Fibroblast of upper back skin (primary cell): ENCODE measurements at places on chromosomes 5 and 9.

GRCh38 chr9:129962889-129963703 is 79.9 kb downstream of the FNBP1 start:
- peak; percentile 43 for DNase-seq

- DNase-seq: no peak
Observed at GRCh38 chr9:6689893-6690674, 44.6 kb upstream of the GLDC start.

DNA sequence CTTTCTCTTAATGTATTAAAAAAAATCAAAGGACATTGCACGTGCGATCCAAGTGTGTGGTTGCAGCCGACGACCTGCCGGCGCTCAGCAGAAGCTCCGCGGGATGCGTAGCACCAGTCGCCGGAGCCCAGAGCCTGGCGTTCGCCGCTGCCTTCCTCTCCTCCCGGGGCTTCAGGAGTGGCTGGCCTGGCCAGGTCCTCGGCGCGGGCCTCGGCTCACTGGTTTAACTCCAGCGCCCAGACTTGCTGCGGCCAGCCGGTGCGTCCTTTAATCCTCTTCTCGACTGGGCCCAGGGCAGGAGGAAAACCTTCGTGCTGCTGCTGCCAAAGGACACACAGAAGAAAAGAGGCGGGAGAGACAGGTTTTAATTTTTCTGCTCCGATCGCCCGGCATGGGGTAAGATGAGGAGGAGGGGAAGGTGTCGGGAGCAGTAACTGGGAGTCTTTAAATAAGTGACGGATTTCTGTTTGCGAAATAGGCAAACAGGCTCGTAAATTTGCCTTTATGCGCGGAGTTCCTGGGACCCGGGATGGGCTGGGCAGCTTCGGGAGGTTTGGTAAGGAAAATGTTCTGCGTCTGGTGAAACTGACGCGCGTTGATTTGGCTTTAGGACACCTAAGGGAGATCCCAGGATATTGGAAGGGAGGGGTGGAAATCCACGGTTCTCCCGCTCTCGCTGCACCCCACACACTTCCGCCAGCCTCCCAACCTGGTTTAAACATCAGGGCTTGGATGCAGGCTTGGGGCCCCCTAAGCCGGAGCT is 2.3 kb downstream of the HAND1 start:
- no peak for DNase-seq

GRCh38 chr9:80842389-80842788 is 847.0 kb downstream of the TLE1 start:
- peak; percentile 65 for DNase-seq

DNA sequence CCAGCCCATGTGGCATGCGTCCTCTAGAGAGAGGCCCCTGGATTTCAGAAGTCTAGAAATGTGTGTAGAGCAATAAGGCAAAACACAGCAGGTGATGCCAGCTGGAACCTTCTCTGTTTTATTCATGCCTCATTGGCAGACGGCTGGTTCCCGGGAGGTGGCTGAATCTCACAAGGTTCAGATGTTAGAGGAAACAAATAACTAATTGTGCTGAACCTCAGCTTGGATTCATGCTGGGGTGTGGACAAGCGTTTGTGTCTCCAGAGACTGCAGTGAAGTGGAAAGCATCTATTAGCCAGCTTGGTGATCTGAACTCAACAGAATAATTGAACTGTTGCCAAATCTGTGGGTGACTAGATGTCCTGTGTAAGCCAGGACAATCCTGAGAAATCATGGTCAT is 131.1 kb upstream of the NR4A3 start:
- DNase-seq: no peak

- no peak for DNase-seq
Observed at GRCh38 chr9:20002011-20002410, 213.2 kb upstream of the SLC24A2 start.

DNA sequence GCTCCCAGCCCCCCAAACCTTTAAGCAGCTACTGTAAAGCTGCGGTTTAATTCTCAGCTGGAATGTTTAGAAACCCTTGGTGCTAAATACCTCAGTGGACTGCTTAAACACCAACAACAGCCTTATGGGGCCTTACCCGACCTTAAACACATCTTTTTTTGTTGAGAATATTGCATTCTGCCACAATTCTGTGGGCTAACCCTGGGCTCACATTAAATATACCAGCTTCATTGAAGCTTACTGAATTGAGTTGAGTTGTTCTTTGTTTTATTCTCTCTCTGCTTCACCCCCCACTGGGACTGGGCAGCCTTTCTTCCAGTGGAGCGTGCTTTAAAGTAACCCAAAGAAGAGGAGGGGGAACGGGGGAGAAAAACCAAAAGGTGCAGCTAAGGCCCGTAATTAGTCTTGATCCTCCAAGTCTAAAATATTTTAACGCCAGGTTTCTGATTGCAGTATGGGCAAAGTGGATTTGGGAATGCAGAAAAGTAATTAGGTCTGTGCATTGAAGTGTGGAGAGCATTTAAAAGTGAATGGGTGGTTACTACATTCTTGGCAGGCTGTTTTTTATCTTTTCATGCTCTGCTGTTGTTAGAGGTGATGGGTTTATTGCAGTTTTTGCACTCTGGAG is 281.2 kb downstream of the NR2F1-AS1 start:
- no peak for DNase-seq

DNA sequence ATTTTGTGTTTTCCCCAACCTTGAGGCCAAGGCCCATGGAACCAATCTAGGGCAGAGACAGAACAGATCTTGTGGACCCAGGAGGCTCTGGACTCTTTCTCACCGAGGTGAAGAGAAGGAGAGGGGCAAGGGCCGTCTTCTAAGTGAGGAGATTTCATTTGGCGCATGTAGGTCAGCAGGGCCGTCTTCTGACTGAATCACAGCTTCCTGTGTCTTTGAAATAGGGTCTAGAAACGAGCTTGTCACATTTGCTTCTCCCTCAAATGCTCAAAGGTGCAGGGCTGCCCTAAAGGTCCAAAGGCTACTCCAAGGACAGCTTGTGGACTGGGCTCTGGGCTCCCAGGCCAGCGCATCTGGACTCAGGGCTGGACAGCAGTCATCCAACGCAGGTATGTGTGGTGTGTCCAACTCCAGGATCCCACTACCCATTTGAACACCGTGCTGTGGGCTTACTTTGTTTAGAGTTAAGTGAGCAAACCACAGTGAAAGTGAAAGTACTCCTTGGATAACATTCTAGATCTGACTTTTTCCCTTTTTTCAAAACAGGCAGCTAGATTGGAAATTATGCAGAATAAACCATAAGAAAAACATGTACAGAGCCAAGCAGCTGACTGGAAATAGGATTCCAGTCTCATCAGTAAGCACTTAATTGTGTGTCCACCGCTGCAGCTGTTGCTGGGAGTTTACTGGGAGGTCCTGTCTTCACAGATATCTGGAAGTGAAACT is 357.0 kb downstream of the GADD45G start:
- peak; percentile 57 for DNase-seq

GRCh38 chr5:28580616-28581015 is 1542.2 kb upstream of the CDH9 start:
- peak; percentile 87 for DNase-seq

GRCh38 chr5:150789943-150790611 is 11.5 kb downstream of the SMIM3 start:
- peak; percentile 100 for DNase-seq

GRCh38 chr5:2666081-2666480 is 85.4 kb downstream of the IRX2 start:
- DNase-seq: peak; percentile 31

DNA sequence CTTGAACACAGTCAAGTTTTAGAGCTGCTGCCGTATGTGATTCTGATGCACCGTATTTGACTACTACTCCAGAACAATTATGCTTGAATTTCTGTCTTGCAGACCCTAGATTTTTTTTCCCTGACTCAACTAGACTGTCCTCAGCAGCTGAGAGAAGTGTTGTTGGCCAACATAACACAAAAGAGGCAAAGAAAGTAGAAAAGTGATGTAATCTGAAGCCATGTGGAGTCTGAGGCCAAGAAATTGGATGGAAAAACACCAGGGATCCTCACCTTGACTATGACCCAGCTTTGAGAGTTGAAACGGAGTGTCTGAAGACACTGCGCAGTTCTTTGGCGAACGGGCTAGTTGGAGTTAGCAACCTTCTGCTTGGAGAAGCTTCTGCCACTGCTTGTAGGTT is 36.3 kb upstream of the FGF1 start:
- DNase-seq: peak; percentile 66

GRCh38 chr9:102355982-102356381 is 617.5 kb upstream of the GRIN3A start:
- DNase-seq: no peak

GRCh38 chr5:107002115-107002514 is 668.6 kb downstream of the EFNA5 start:
- DNase-seq: no peak

GRCh38 chr5:50325237-50325832 is 115.8 kb downstream of the EMB start:
- DNase-seq: peak; percentile 7

GRCh38 chr5:150615141-150615699 is 25.2 kb upstream of the SYNPO start:
- peak; percentile 43 for DNase-seq

- no peak for DNase-seq
Observed at GRCh38 chr9:110464321-110464720, 115.2 kb downstream of the SVEP1 start.

- peak; percentile 43 for DNase-seq
Observed at GRCh38 chr5:16864631-16865131, 71.4 kb downstream of the MYO10 start.

DNA sequence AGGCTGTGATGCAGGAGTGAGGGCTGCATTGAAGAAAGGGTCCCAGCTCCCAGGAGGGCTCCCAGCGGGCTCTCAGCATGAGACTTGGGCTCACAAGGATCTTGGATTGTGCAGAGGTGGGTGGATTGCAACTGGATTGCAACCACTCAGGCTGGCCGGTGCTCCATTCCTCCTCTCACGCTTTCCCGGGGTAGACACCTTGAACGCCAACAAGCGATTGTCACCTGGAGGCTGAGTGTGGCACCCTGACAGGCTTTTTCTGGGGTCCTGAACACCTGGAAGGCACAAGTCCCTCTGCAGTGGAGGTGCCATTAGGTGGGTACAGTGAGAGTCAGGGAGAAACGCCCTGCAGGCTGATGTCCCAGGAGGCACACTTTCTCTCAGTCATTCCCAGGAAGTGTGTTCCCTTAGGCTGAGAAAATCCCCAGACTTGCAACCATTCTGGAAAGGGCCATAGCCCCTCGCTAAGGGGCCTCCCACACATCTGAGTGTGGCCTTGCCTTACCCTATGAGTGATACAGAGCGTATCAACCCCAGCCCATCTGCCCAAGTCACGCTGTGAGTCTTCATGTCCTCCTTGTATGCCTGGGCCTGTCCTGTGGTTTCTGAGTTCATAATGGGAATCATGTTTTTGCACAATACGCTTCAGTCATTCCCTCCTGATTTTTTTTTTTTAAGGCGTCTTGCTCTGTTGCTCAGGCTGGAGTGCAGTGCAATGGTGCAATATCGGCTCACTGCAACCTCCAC is 488.1 kb downstream of the IRX1 start:
- DNase-seq: peak; percentile 81

GRCh38 chr5:174872271-174872670 is 147.9 kb downstream of the MSX2 start:
- DNase-seq: no peak

DNA sequence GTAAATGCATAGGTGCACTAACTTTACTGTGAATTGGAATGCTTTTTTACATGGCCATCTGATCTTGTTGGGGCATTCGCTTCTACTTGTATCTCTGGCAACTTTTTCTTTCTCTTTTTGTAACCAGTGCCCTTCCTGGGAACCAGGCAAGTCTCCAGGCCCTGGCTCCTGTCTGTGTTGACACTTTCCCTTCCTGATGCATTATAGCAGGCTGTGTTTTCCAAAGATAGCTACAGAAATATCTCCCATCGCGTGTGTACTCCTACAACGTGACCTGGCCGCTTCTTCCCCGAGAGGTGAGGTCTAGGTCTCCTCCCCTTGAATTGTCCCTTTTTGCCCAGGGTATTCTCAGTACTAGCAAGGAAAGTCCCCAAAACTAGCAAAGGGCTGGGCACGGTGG is 81.1 kb upstream of the SPIN1 start:
- DNase-seq: no peak

- DNase-seq: no peak
Observed at GRCh38 chr5:59041355-59041754, 458.5 kb downstream of the RAB3C start.

DNA sequence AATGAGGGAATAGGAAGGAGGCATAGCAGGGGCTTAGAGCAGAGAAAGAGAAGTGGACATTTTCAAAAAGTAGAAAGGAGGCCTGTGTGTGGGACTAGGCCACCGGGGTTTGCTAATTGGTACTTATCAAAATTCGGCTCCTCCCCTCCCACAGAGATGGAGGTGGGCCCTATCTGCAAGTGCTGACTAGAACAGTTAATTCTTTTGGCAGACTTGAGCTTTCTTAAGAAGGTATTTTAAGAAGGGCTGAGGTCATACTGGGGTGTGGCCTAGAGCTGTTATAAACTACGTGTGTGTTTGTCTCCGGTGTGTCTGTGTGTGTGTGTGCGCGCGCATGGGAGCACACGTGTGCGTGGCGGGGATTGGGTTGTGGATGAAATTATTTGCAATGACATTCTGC is 1086.5 kb downstream of the EFNA5 start:
- no peak for DNase-seq

GRCh38 chr9:115998666-115999065 is 154.9 kb upstream of the PAPPA start:
- peak; percentile 77 for DNase-seq

GRCh38 chr9:3516667-3517330 is 9.0 kb downstream of the RFX3 start:
- DNase-seq: no peak

- DNase-seq: peak; percentile 85
Observed at GRCh38 chr9:22097707-22098106, 88.6 kb upstream of the CDKN2B start.

DNA sequence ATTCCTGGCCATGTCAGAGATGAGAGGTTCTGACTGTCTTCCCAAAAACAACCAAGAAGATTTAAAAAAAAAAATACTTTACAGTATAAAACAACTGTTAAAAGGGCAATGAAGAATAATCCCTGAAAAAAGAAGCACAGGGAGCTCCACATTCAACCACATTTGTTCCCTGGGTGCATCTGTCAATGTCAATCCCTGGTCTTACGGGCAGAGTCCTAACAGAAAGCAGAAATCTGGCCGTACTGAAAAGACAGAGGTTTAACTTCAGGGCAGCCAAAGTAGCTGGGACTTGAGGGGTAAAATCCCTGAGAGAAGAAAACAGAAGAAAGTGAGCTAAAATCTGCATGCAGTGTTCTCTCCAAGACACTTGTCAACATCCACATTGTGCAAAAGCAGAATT is 76.6 kb downstream of the RICTOR start:
- DNase-seq: no peak

- DNase-seq: peak; percentile 77
Observed at GRCh38 chr5:54753034-54753433, 232.4 kb downstream of the ESM1 start.
